SK-N-MC (cell line): ENCODE measurements at places on chromosomes 3 and 15.

GRCh38 chr15:49313650-49314049 is 109.4 kb upstream of the FGF7 start:
- no peak for DNase-seq

DNA sequence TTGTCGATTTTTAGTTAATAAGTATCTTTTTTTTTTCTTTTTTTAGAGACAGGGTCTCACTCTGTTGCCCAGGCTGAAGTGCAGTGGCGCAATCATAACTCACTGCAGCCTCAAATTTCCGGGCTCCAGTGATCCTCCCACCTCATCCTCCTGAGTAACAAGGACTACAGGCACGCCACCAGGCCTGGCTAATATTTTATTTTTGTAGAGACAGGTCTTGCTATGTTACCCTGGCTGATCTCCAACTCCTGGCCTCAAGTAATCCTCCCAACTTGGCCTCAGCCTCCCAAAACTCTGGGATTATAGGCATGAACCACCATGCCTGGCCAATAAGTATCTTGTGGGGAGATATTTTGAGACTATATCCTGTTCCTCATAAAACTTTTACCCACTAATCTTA is 29.4 kb upstream of the ARID3B start:
- no peak for DNase-seq

GRCh38 chr3:135862361-135862760 is 103.2 kb upstream of the PPP2R3A start:
- no peak for DNase-seq

DNA sequence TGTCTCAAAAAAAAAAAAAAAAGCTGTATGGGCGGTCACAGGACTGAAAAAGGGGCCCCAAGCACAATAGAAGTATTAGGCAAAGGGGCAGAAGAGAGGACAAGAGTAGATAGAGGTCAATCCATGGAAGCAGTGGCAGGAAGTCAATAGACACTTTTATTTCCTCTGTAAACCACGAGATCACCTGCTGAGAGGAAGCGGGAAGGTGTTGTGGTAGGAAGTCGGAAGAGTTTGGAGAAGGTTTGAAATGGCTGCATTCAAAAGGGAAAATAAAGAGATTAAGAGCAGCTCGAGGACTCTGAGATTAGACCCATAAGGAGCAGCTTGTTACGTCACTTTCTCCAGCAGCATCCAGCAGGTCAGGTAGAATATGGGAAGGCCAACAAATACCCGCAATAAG is 14.2 kb upstream of the ZNF148 start:
- DNase-seq: no peak

- DNase-seq: no peak
Observed at GRCh38 chr15:100099976-100100375, 241.8 kb downstream of the ADAMTS17 start.

GRCh38 chr3:127485396-127486170 is 105.0 kb downstream of the TPRA1 start:
- DNase-seq: no peak
